ENCODE measurements at places on chromosomes 11 and 22. TPM values are rescaled to one million over a fixed set of nuclear protein-coding genes. Genes with fewer than 3 reads are reported as not detected.

GRCh38 chr22:44448271-44448830 is 49.7 kb downstream of the RTL6 start:
- DNase-seq, result peak; percentile 49

Gene ACRV1
- not detected for total RNA-seq

Gene PEX26
- 32.0 TPM for total RNA-seq

GRCh38 chr22:22811016-22812009 is 76.3 kb upstream of the IGLL5 start:
- DNase-seq, result no peak

Gene KCNJ5
- 2.9 TPM for total RNA-seq

GRCh38 chr11:101880222-101880621 is 34.6 kb upstream of the CEP126 start:
- DNase-seq, result no peak

GRCh38 chr22:31344578-31345330 is 1.4 kb downstream of the PATZ1 start:
- no peak for DNase-seq

DNA sequence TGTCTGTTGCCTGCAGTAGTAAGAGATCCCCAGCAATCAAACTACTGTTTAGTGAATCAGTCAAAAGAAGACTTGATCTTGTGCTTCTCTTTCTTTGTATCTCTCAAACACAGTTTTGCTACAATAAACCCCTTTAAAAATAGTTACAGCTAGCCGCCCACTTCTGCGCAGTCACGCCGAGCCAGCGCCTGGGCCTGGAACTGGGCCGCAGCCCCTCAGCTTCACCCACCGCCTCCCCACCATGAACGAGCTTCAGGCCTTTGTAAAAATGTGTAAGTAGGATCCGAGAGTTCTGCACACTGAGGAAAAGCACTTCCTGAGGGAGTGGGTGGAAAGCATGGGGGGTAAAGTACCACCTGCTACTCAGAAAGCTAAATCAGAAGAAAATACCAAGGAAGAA is 60.5 kb downstream of the CWC15 start:
- DNase-seq, result no peak

Gene MPZL2
- 37.5 TPM for total RNA-seq

DNA sequence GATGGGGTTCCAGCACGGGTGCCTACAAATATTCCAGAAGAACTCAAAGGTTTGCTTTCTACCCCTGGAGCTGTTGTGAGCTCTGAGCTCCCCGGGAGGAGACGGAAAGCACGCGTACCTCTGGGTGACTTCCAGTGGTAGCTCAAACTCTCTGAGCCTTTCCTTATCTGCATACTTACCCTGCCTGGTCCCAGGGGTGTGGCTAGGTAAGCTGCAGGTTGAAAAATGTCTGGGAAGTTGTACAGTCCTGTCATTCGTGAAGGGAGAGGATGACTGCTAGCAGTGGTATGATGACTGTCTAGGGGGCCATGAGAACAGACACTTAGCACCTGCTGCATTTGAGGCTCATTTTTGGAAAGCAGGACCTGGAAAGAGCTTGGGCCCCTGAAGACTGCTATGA is 111.5 kb downstream of the DSCAML1 start:
- no peak for DNase-seq

GRCh38 chr11:131488238-131488637 is 117.8 kb downstream of the NTM start:
- DNase-seq, result no peak

- no peak for DNase-seq
Observed at GRCh38 chr11:108587109-108587508, 6.5 kb downstream of the EXPH5 start.

Gene OTOG
- total RNA-seq, result not detected

- no peak for DNase-seq
Observed at GRCh38 chr11:50412832-50413231, 380.2 kb downstream of the OR4C45 start.

Gene BRSK2
- 1.6 TPM for total RNA-seq

Gene TSGA10IP
- total RNA-seq, result 0.24 TPM

Gene PVALB
- total RNA-seq, result not detected

Gene LUZP2
- total RNA-seq, result not detected

DNA sequence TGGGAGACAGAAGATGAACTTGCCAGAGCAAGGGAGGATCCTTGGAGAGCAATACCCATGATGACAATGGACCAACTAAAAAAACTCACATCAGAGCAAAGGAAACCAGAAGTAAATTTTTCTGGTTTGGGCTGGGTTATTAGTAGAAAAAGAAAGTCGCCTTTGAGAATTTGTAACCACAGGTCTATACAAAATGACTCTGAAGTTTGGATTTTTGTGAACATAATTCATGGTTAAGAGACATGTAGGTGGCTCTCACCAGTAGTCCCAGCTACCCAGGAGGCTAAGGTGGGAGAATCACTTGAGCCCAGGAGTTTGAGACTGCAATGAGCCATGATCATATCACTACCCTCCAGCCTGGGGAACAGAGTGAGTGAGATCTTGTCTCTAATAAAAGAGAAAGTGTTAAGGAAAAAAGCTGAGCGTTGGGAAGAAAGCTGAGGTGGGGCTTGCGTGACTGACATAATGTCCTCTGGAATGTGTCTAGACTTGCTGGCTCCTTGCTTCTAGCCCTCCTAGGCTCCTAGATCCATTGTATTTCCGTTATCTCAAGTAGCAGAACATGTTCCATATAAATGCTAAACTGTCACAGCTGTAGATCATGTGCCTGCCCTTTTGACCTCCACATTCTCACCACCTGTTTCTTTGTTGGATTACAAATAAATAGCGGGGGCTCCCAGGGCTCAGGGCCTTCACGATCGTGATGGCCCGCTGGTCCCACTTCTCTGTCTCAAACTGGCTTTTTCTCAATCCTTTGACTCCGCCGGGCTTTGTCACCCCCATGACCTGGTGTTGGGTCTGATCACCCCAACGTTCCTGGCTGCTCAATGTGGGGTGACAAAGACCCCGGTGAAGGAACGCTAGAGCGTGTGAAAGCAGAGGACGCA is 56.2 kb upstream of the SC5D start:
- DNase-seq, result no peak

Gene DUSP8
- total RNA-seq, result 5.6 TPM

Gene MS4A2
- total RNA-seq, result 1.3 TPM

GRCh38 chr11:97269527-97269926 is 879.7 kb downstream of the JRKL start:
- no peak for DNase-seq

DNA sequence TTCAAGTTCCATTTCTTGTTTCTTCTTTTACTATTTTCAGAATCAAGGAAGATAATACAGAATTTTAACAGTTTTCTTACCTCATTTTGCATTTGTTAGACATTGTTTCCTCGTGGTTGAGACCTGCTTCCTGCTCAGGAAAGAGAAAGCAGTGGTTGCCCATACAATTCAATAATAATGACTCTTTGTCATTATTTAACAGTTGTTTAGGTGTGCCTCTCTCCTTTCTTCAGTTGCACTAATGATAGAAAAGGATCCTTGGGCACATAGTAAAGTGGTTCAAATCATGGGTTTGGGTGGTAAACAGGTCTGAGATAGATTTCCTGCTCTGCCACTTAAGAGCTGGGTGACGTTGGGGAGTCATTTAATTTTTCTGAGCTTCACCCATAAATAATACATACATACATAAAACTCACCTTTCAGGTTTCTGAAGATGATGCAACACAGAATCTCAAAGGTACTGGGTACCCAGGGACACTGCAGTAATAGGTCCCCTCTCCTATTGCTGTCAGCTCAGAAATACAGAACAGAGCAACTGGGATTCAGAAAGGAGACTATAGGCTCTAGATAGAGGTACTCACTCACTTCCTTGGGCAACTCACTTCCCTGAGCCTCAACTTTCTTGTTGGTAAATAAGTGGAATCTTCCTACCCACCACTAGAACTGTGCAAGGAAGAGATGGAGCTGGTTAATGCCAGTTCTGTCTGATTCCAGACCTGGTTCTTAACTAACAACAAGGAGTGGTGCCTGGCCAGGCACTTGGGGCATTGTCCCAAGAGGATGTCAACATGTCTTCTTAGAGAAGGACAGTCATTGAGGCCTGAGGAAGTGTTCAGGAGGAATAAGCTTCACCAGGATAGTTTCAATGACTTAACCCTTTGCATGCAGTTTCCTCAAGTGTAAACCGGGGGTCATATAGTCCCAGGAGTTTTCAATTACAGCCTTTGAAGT is 34.9 kb downstream of the CD44 start:
- DNase-seq, result no peak

- DNase-seq, result no peak
Observed at GRCh38 chr11:115555336-115556090, 51.3 kb upstream of the CADM1 start.

Gene SHANK2
- total RNA-seq, result 0.82 TPM

- DNase-seq, result no peak
Observed at GRCh38 chr11:3802011-3802790, 4.8 kb upstream of the NUP98 start.

- peak; percentile 68 for DNase-seq
Observed at GRCh38 chr11:64856382-64857227, 12.2 kb upstream of the CDC42BPG start.

Gene ZC3H7B
- 32.9 TPM for total RNA-seq

Gene KDM4D
- 0.24 TPM for total RNA-seq

GRCh38 chr11:86869966-86870570 is 69.7 kb downstream of the PRSS23 start:
- peak; percentile 57 for DNase-seq

- no peak for DNase-seq
Observed at GRCh38 chr22:30444632-30445437, 19.3 kb downstream of the MTFP1 start.

GRCh38 chr11:28536504-28537267 is 428.5 kb downstream of the METTL15 start:
- DNase-seq, result no peak

DNA sequence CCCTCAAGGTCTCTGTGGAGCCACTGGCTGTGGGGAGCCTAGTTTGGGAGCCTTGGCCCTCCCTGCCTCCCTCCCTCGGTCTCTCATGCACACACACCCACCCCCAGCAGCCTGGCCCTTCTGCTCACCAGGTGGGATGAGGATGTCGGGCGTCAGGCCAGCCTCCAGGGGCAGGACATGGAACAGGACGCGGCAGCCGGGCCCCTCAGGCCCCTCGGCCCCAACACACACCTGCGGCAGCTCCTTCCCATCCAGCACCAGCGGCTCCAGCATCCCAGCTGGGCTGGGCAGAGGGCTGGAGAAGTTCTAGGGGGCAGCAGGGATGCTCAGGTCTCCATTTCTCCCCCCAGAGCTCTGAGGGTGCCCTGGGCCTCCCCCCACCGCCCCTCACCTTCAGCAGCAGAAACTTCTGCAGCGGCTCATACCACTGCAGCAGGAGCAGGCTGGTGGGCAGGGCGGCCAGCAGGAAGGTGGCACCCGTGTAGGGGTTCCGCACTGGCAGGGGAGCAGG is 11.2 kb downstream of the MAP4K2 start:
- no peak for DNase-seq

Gene SYT7
- 6.6 TPM for total RNA-seq

Gene LDHAL6A
- not detected for total RNA-seq

Gene RPS3
- total RNA-seq, result 1,046 TPM

Gene OR1S2
- not detected for total RNA-seq

- DNase-seq, result no peak
Observed at GRCh38 chr11:12737024-12737423, 62.8 kb downstream of the TEAD1 start.

DNA sequence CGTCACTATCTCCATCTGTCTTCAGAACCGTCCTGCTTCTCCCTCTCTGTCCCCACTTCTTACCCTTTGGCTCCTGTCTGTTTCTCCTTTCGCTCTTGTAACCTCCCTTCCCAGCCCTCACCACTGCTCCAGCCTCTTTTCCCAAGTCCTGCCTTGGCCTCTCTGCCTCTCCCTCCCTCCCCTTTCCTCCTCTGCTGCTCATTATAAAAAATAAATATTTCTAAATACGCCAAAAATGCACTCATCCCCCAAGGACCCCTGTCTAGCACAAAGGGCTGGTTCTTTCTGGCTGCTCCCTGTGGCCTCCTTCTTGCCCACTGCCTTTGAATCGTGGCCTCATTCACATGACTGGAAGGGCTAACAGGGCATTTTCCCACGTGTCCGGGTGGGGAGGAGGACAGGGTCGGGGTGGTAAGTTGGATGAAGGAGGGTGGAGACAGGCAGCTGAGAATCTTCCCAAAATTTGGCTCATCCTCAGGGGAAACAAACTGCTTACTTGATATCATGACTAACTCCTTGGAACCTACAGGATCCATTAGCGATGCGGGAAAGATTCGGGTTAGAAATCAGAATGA is 26.4 kb upstream of the OAF start:
- DNase-seq, result peak; percentile 21

GRCh38 chr11:35304386-35304775 is 115.0 kb downstream of the SLC1A2 start:
- no peak for DNase-seq

Gene OR51E2
- not detected for total RNA-seq

GRCh38 chr11:126817523-126818450 is 182.8 kb downstream of the KIRREL3 start:
- no peak for DNase-seq

Gene LRRC74B
- not detected for total RNA-seq

DNA sequence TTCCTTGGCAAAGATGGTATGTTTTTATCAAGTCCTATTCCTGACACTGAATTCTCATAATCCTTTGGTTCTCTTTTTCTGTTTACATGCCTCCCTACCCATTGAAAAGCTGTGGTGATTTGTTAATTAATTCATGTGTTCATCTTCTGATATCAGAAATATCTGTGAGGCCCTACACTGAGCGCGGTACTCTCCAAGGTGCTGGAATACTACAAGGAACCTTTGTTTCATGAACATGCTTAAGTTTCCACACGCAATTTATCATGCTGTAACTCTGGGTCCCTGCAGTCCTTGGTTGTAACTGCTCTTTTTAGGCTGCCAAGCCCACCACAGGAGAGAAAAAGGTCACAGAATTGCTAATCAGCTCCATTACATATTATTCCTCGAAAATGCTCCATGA is 331.8 kb downstream of the FAT3 start:
- no peak for DNase-seq

Measured in omental fat pad (tissue), 4 donors.